Mesothelial cell of epicardium (in vitro differentiated cells): ENCODE measurements at places on chromosomes 2 and 18. TPM values are rescaled to one million over a fixed set of nuclear protein-coding genes. Genes with fewer than 3 reads are reported as not detected.

Gene CD207
- total RNA-seq, result not detected in 3 replicates

Gene CMPK2
- 4.0 to 4.5 TPM (median 4.0 TPM) in 3 replicates for total RNA-seq

Gene LBX2
- total RNA-seq, result 0.86 to 1.1 TPM (median 0.89 TPM) in 3 replicates

Gene PJVK
- 12.1 to 13.8 TPM (median 12.2 TPM) in 3 replicates for total RNA-seq

Gene ATP6V1C2
- 0.09 to 0.27 TPM (median 0.27 TPM) in 3 replicates for total RNA-seq

Gene TUBB8B
- 0.31 to 0.32 TPM in 2 of 3 replicates, not detected in the other for total RNA-seq

Gene POTEJ
- total RNA-seq, result not detected in 3 replicates

Gene PLCL1
- total RNA-seq, result 2.0 to 2.8 TPM (median 2.7 TPM) in 3 replicates

Gene ZNF385B
- total RNA-seq, result 0.11 to 0.20 TPM in 2 of 3 replicates, not detected in the other

Gene PPIL3
- 51.1 to 55.4 TPM (median 52.9 TPM) in 3 replicates for total RNA-seq

Gene ARHGAP28
- 153 to 161 TPM (median 159 TPM) in 3 replicates for total RNA-seq

Gene FAM117B
- total RNA-seq, result 29.2 to 30.3 TPM (median 29.5 TPM) in 3 replicates

Gene IL1RL1
- 0.09 to 0.18 TPM in 2 of 3 replicates, not detected in the other for total RNA-seq

Gene TBR1
- 0.09 to 0.13 TPM in 2 of 3 replicates, not detected in the other for total RNA-seq

Gene GCG
- total RNA-seq, result 0.29 to 0.36 TPM in 2 of 3 replicates, not detected in the other

Gene CCDC121
- total RNA-seq, result 4.6 to 5.2 TPM (median 4.9 TPM) in 3 replicates

Gene SERPINB10
- total RNA-seq, result not detected in 3 replicates

Gene TEKT4
- not detected in 3 replicates for total RNA-seq

Gene LRRC30
- total RNA-seq, result not detected in 3 replicates

Gene FAM237A
- not detected in 3 replicates for total RNA-seq

Gene SERPINB4
- not detected in 3 replicates for total RNA-seq

Gene TRABD2A
- 0.45 to 0.55 TPM (median 0.45 TPM) in 3 replicates for total RNA-seq
